Vagina (tissue), 2 donors: ENCODE measurements at places on chromosomes 4 and X. TPM values are rescaled to one million over a fixed set of nuclear protein-coding genes. Genes with fewer than 3 reads are reported as not detected.

Gene PDZD4
- total RNA-seq, result 10.3 TPM

Gene TEX11
- total RNA-seq, result not detected

Gene ARX
- total RNA-seq, result not detected

DNA sequence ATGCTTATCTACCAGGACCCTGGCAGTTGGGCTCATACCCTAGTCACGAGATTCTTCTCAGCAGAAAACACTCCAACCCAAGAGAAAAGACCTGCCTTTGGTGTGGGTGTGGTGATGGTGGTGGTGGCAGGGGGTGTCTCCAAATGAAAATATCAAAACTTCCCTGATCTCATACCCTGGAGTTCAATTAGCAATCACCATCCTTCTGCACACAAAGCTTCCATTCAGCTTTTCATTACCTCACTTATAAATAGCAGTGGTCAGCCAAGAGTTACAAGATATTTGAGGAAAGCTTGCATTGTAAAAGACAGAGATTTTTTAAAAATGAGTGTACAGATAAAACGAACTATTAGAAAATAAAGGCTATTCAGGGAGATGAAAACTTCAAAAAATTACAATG lies 580.8 kb upstream of the MAGEB2 start:
- H3K27me3 ChIP-seq, result no peaks in the 10 kb centered on the region
- no peak overlapping the region for H3K4me3 ChIP-seq

DNA sequence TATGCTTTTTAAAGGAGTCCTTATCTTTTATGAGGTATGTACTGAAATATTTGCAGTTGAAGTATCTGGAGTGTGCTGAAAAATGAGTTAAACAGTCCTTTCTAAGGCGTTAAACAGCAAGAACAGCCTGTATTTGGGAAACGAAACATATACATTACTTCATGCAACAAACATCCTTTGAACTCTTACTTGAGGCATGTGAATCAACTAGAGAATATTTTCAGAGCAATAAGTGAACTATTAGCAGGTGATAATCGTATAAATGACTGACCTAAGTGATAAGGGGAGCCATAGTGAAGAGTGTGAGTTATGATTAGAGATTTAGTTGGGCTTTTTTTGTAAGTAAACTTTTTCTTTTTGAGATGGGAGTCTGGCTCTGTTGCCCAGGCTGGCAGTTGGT lies 45.9 kb upstream of the RHOH start:
- no peak overlapping the region for H3K27ac ChIP-seq
- H3K27me3 ChIP-seq, result no peaks in the 10 kb centered on the region
- H3K4me1 ChIP-seq, result no peaks in the 10 kb centered on the region
- no peak overlapping the region for H3K4me3 ChIP-seq
- no peaks in the 10 kb centered on the region for H3K36me3 ChIP-seq

- no peaks in the 10 kb centered on the region for H3K27me3 ChIP-seq
- no peaks in the 10 kb centered on the region for H3K4me1 ChIP-seq
- no peak overlapping the region for H3K4me3 ChIP-seq
- H3K27ac ChIP-seq, result no peak overlapping the region
- DNase-seq, result no peak
Observed at GRCh38 chrX:29083823-29084222, 496.6 kb downstream of the IL1RAPL1 start.
